Right atrium auricular region (tissue), 2 donors: ENCODE measurements at places on chromosomes 7 and 10. TPM values are rescaled to one million over a fixed set of nuclear protein-coding genes. Genes with fewer than 3 reads are reported as not detected.

Gene CYP3A4
- not detected for total RNA-seq

Gene ZNF12
- total RNA-seq = 14.2 TPM

Gene SH2B2
- 2.6 TPM for total RNA-seq

Gene CRTAC1
- 3.5 TPM for total RNA-seq

Gene PDCD11
- total RNA-seq = 11.2 TPM

Gene PNLIPRP2
- not detected for total RNA-seq

Gene RAB19
- total RNA-seq = not detected

Gene SH2D4B
- not detected for total RNA-seq

Gene HHEX
- total RNA-seq = 4.9 TPM

Gene GDF2
- 0.16 TPM for total RNA-seq

Gene C10orf71
- 48.2 TPM for total RNA-seq

Gene CHST15
- total RNA-seq = 7.0 TPM

DNA sequence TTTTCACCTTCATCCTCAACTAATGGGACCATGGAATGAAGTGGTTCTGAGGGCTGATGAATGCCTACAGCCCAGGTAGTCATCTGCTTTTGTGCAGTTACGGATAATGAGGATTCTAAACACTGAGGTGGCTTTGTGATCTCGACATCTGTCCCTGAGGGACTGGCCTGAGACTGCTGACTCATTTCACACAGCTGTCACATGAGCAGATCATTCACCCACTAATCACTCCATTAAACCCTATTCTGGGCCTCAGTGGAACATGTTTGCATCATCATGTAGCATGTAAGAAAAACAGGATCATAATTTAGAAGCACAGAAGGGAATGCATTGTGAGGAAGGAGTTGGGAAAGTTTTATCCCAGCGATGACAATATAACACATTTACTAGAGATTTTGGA is 79.4 kb upstream of the FEZF1 start:
- no peak for DNase-seq

GRCh38 chr10:1594372-1595241 is 142.7 kb downstream of the ADARB2 start:
- no peak for DNase-seq

- DNase-seq = no peak
These were observed 248.1 kb upstream of the HPS1 start for GRCh38 chr10:98694883-98695282.

GRCh38 chr10:72353028-72353964 is 1.4 kb downstream of the DNAJB12 start:
- DNase-seq = no peak

DNA sequence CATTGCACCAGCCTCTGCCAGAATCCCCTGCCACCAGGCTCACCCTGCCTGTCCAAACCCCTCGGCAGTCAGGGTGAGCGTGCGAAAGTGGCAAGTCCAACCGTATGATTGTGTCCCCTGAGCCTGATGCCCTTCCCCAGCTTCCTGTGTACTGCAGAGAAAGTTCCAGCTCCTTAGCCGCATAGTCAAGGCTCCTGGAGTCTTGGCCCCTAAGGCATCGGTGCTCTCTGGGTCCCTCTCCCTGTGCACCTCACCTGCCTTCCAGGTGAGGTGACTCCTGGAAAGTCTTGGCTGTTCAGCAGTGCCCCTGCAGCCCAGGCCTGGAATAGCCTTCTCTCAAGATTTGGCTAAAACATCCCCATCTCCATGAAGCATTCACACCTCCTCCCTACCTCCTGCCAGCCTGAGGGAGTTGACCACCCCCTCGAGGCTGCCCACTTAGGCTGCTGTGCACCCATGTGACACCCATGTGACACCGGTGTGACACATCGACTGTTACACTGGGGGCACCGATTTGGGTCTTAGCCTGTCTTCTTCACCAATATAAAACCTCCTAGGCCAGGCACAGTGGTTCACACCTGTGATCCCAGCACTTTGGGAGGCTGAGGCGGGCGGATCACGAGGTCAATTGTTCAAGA is 56.1 kb upstream of the ELN start:
- DNase-seq = no peak

DNA sequence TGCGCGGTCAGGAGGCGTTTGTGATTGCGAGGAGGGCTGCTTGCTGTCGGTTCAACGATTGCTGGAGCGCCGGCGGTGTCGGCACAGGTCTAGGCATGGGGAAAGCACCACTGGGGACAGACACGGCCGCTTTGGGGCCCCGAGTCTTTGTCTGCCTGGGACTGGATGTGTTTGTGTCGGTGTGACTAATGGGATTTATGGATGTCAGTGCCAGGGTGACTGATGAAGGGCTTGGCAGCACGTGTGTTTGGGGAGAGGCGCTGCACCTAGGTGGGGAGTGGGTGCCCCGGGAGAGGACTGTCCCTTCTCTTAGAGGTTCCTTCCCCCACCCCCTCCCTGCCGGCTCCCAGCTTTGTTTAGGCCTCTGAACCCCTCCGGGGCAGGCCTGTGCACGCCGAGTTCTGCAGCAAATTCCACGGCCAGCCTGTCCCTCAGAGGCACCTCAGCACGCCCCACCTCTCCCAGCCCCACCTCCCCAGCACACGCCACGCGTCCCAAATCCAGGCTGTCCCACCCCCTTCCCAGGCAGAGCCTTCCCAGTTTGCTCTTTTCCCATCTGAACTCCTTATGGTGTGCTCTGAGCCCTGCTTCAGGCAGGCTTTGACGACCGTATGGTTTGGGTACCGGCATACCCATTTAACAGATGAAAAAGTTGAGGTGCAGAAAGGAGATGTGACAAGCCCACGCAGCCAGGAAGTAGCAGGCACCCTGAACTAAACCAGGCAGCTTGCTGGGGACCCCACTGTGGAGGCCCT is 6.4 kb upstream of the TNRC18 start:
- DNase-seq = no peak

DNA sequence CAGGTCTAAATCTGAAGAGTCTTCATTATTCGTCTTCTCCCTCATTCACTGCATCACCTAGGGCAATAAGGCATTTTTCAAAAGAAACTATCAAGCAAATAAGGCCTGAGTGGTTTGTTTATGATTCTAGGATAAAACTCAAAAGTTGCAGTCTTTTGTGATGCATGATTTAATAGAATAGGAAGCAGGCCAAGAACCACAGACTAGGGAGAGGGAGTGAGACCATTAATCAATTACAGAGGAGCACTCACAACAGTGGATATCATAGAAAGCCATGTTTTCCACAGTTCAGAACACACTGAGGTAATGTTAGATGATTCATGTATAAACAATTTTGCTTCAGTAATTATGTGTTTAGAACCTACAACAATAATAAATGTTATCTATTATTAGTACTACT is 87.8 kb upstream of the LRRTM3 start:
- no peak for DNase-seq

DNA sequence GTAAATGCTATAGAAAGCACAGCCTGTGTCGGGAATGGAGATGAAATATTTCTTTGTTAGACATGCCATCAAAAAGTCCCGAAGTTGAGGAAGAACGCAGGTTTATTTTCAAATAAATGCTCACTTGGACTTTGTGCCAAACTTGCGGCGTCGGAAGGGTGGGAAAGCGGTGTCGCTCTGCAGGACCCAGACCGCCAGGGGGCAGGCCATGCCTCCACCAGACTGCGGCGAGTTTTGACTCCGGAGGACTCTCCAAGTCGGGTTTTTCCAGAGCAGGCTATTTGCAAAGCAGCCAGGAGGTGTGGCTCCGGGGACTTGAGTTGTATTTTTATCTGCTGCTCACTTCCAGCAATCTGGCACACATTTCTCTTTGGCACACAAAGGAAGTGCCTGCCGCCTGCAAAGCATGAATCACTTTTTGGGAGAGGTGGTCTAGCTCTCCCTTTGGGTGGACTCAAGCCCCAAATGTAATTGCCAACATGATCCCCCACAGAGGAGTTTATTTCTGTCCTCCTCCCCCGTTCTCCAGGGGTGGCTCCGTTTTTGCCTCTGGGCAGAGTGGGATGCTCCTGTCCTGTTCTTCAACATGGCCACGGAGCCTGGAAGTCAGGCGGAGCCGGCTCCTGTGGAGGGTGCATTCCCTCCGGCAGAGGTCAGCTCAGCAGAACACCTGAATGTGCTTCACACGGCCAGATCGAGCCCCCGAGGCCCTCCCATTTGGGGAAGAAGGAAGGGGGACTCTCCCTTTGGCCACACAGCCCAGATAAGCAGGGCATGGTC is 82.3 kb upstream of the GPR26 start:
- peak; percentile 87 for DNase-seq

DNA sequence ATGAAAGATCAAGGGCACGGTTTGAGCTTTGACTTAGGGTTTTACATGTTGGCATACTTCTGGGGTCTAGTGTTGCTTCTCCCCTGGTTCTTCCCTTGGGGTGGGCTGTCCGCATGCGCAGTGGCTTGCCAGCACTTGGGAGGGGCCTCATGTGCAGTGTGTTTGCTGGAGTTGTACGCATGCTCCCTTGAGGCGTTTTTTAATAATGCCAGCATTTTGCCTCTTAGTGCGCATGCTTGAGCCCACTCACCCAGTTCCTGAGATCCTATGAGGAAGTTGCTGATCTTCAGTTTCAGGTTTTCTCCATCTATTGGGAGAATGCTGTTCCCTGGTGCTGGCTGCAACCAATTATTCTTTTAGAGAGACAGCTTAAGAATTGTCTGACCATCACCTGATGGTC is 113.4 kb upstream of the GPR141 start:
- no peak for DNase-seq

- no peak for DNase-seq
These were observed 71.5 kb downstream of the CARD11 start for GRCh38 chr7:2971914-2972834.

DNA sequence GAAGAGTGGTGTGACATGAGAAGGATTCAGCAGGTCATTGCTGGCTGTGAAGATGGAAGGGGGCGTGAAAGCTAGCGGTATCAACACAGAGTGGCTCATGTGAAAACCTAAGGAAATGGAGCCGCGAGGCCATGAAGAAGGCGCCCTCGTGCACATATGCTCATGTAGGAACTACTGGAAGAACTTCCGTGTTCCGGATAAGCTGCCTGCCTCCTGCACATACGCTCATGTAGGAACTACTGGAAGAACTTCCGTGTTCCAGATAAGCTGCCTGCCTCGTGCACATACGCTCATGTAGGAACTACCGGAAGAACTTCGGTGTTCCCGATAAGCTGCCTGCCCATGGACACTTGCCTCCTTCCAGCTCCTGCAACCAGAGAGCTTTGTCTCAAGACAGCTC is 179.1 kb downstream of the SDK1 start:
- no peak for DNase-seq

- DNase-seq = no peak
These were observed 785 bp downstream of the WDR86 start for GRCh38 chr7:151408839-151409666.

GRCh38 chr10:1198453-1199344 is 142.5 kb downstream of the WDR37 start:
- DNase-seq = no peak

- no peak for DNase-seq
These were observed 310.7 kb downstream of the PRKG1 start for GRCh38 chr10:51384971-51385370.

DNA sequence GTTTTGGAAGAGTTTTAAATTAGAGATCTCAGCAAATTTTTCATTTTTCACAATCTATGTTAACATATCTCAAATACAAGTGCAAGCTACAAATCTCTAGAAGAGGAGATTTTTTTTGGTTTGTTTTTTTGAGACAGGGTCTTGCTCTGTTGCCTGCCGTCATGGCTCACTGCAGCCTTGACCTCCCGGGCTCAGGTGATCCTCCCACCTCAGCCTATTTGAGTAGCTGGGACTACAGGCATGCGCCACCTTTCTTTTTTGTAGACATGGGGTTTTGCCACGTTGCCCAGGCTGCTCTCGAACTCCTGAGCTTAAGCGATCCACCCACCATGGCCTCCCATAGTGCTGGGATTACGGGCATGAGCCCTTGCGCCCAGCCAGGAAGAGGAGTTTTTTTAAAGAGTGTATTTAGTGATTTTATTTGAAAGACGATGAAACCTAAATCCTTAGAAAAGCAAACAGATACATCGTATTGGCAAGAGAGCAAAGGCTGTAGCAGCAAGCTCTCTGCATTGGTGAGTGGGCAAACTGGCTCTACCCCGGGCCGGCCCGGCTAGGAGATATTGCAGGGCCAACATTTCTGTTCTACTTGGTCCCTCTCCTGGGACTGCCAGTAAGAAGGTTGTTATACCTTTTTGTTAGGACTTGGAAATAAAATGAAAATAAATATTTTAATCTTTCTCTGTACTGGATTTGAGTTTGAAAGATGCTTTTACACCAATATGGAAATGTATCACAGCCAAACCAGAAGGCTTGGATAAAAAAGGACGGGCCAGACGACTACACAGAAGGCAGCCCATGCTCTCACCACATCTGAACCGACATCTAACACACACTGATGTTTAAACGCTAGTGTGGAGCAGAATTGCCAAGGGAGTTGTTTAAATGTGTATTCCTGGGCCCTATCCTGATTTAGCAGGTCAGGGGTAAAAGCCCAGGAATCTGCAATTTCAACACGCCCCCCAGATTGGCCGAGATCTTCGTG is 49.6 kb upstream of the RHEB start:
- DNase-seq = no peak

GRCh38 chr7:79984210-79984609 is 150.4 kb upstream of the GNAI1 start:
- DNase-seq = no peak

- DNase-seq = no peak
These were observed 605.4 kb downstream of the INHBA start for GRCh38 chr7:41097501-41097900.

DNA sequence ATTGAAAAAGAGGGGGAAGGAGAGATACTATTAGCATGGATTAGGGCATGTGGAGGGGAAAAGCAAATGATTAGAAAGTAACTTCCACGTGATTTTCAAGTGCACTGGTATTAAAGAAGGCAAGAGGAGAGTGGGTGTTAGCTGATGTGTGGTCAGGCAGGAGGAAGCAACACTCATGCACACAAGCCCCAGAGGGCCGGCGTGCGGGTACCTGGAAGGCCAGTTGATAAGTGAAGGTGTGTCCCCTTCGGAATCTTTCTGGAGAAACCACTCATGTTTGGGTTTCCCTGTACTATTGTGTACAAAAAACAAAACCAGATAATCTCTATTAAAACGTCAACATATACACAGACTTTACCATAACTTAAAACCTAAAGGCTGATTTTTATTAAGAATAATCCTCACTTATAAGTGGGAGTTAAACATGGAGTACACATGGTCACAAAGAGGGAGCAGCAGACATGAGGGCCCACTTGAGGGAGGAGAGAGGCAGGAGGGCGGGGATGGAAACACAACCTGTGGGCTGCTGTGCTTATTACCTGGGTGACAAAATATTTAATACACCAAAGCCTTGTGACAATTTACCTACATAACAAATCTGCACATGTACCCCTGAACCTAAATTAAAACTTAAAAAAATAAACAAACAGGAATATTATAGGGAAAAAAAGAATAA is 98.9 kb downstream of the SVIL start:
- no peak for DNase-seq

DNA sequence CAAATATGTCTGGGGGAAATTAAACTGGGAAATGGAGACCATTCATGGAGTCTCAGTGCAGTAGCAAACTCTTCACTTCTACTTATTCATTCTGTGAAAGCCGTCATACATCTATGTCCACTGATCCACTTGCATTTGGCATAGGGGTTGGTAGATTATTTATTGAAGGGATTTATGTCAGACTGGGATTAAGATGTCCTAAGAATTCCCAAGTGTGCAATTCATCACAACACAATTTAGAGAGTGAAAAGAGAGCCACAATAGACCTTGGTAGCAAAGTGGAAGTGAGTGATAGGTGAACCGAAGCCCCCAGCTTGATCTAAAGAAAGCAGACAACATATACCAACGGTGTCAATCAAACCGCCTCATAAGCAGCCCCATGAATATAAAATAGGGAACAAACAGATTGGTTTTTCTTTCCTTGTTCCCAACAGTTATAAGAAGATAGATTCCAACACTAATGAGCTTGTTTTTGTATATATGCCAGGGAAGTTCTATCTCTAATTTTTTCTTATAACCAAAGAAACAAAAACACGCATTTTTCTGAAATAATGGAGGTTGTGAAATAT is 234.3 kb downstream of the CACNA2D1 start:
- DNase-seq = no peak
